Common myeloid progenitor, CD34-positive (primary cell): ENCODE measurements at places on chromosomes 2 and 18.

DNA sequence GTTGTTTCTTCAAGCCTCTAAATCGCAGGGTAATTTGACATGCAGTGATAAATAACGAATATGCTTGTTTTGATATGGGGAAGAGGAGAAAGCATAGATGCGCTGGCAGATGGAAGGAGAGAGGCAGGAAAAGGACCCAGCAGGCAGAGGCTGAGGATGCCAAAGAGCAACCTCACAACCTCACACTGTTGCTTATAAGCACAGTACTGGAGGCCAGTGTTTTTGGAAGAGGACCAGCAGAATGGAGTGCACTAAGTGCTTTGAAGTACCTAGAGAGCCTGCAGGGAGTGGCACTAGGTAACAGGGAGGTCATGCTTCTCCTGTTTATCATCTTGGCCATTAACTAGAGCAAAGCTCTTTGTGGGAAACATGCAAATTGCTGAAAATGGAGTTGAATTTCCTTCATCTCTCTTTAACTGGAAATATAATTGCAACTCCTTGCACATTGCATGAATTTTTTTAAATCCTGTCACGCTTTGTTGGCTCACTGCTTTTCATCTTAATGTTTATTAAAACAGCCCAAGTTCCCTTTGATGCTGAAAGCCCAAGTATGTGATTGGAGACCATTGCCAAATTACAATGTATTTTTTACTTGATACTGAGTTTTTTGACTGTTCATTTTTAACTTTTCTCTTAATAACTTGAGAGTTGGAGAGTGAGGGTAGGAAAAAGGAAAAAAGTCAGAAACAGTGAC is 236.4 kb downstream of the LRRTM1 start:
- no peak for DNase-seq

DNA sequence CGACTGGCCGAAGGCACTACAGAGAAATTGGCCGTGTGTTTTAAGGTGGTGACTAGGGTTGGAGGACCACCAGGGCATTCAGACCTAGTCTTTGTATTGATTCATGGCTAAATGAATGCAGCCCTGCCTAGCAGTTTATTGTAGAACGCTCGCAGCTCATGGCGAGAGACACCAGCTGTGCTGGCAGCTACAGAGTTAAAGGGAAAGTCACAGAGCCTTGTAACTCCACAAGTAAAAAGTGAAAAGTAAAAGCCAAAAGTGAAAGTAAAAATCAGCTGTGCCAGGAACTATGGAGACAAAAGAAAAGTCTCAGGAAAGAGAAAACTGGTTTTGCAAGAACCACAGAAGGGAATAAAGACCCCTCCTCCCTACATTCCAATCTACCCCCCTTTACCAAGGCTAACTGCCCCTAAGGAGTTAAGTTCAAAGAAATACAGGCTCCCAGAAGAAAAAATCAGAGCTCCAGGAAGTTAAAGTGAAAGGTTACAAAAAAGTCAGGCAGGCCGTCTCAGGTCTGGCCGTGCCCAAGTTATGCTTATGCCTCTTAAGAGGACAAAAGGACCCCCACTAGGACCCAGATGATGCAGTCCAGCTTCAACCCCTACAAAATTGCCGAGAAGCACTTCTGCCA is 46.4 kb upstream of the SELENOI start:
- DNase-seq = peak; percentile 70

- DNase-seq = peak; percentile 25
Measured at GRCh38 chr2:207836521-207837133, 66.9 kb upstream of the FZD5 start.

DNA sequence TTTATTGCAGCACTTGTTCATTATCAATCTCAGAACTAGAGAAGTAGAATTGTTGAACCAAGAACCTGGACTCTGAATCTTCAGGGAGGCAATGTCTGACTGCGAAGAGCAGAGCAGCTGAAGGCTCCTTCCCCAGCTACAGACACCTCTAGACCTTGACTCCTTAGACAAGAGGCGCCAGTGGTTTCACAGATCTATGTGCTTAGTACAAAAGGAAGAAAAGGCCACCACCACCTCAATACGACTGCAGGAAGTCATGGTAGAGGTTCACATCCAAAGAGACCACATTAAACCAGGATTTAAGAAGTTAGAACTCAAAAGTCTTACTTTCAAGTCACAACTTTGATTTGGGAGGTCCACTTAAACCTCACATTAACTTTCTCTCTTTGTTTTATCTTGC is 158.1 kb upstream of the VRK2 start:
- DNase-seq = no peak

DNA sequence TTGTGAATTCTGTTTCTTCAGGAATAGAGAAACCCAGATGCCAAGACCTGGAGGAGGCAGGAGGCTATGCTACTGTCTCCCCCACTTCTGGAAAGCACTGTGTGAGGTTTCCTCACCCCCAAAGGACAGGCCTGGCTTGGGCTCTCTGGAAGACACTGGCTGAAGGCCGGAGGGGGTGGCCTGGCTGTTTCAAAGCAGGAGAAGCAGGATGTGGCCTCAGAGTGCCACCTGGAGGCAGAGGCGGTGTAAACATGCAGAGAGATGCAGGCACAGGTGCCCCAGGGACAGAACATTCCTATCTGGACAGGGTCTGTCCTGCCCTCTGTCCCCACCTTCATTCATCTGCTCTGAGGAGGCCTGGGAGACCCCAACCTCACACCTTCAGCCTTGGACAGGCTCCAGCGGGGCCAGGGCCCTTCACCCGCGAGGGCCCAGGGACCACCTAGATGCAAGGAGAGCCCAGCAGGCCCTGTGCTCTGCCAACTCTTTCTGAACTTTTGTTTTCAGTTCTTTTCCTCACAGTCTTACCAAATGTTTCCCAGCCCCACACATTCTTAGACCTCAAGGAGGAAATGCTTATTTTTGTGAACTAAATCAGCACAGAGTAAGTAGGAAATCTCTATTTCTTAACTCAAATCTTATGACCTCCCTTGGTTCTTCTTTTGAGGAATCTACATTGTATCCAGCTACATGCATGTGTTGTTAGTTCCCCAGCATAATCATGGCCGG is 79.2 kb downstream of the LONRF2 start:
- DNase-seq = peak; percentile 52

GRCh38 chr2:239605976-239606375 is 205.2 kb upstream of the HDAC4 start:
- DNase-seq = no peak

DNA sequence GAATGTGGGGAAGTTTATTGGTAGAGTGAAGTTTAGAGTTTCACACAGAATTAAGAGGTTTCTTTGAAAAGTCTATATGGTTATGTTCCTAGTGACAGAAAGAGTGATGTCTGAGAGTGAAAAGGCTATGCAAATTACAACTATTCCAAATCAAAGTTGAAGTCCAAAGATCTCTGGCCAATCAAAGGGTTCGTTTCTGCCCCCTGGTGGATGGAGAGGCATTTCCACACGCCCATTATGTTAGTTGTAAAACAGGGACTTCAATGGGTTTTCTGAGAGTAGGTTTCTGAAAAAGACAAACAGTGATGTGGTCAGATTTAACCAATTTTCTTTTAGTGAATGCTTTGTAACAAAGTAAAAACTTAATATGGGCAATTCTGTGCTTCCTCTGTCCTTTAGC is 441.5 kb upstream of the POU3F3 start:
- DNase-seq = peak; percentile 24

- no peak for DNase-seq
Measured at GRCh38 chr18:28267276-28267675, 90.3 kb upstream of the CDH2 start.

DNA sequence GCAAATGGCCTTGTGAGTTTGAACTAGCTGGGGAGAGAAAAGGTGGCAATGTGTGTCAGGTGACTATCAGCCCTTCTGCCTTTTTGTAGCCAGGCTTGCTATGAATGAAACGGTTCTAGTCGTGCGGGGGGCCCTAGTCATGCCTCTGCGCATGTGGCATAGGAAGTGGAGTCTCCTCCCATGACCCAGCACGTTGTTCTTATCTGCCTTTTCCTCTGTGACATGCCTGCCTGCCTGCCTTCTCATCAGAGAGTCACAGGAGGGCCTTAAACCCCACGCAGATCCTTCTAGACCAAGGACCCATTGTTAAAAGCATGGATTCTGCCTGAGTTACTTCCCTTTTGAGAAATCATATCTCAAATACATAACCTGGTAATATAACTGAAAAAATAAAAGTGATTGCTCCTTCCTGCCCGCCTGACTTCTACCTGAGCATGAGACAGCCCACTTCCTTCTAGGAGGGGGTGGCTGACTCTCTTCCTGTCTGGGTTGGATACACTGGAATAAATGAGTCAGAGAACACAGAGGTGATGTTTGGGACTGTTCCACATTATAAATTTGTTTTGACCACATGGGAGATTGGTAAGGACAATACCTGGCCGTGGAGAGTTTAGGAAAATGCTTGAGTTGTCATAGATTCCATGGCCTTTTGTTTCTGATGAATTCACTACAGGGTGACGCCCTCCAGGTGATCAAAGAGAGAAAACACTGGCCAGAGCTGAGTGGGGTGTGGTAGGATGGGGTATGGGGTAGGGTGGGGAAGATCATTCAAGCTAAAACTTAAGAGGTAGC is 49.8 kb downstream of the FBLN7 start:
- peak; percentile 77 for DNase-seq

- no peak for DNase-seq
Measured at GRCh38 chr18:136433-136832, 21.9 kb upstream of the USP14 start.

DNA sequence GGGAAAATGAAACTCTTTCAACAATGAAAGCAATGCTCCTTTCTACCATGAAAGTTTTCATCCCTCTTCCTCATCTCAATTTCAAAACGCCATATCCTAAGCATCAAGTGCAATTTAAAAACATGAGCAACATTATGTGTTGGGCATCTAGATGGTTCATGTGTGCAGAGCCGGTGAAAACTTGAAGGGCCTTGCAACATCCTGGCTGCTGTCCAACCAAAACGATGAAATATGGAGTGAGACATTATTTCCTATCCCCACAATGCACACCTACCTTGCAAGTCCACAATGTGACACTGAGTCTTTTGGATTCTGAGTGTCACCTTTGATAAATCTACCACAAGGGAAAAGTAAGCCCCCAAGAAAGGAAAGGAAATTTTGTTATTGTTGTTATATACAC is 110.0 kb downstream of the NCKAP5 start:
- no peak for DNase-seq

GRCh38 chr2:98701230-98701629 is 29.7 kb downstream of the MGAT4A start:
- no peak for DNase-seq

DNA sequence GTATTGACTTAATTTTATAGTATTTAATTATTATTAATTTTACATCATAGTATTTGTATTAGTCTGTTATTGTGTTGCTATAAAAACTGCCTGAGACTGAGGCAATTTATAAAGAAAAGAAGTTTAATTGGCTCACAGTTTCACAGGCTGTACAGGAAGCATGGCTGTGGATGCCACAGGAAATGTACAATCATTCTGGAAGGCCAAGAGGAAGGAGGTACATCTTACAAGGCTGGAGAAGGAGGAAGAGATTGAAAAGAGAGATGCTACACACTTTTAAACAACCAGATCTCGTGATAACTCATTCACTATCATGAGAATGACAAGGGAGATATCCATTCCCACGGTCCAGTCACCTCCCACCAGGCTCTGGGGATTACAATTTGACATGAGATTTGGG is 2019.4 kb upstream of the PIK3C3 start:
- DNase-seq = no peak

DNA sequence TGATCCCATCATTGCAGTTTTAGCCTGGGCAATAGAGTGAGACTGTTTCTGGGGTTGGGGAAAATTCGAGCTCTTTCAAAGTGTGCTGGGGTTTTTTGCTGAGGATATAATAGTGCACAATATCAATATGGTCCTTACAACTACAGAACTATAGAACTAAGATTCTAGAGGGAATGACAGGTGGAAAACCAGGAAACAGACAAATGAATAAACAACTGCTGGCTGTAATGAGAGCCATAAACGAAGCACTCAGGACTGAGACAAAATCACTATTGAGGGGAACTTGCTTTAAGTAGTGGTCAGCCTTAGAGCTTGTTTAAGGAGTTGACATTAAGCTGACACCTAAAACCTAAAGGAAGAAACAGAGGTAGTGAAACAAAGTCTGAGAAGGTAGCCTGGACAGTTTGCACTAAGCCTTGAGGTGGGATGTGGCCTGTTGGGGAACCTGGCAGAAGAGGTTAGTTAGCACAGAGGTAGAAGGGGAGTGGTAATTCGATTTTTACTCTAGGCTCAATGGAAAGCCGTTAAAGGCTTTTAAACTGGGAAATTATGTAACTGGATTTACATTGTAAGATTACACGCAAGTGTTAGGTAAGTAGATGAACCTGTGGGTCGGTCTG is 33.8 kb downstream of the LCLAT1 start:
- DNase-seq = no peak

GRCh38 chr2:227115761-227116160 is 48.2 kb downstream of the COL4A4 start:
- DNase-seq = no peak

- no peak for DNase-seq
Measured at GRCh38 chr2:55547001-55547400, 27.5 kb downstream of the CFAP36 start.

- no peak for DNase-seq
Measured at GRCh38 chr18:22987547-22988189, 54.5 kb downstream of the RBBP8 start.

GRCh38 chr2:184270660-184271059 is 327.7 kb upstream of the ZNF804A start:
- DNase-seq = no peak
